Tibial nerve (tissue), 4 donors: ENCODE measurements at places on chromosomes 7 and 10. TPM values are rescaled to one million over a fixed set of nuclear protein-coding genes. Genes with fewer than 3 reads are reported as not detected.

Gene ACTL6B
- total RNA-seq: not detected

Gene TRIL
- total RNA-seq: 2.8 TPM

Gene KMT2C
- total RNA-seq: 63.2 TPM

Gene OPN1SW
- not detected for total RNA-seq

Gene ADRA2A
- 13.3 TPM for total RNA-seq

Gene TEX36
- not detected for total RNA-seq

Gene SPDYE2B
- not detected for total RNA-seq

- no peak for DNase-seq
Observed at GRCh38 chr7:116087291-116087690, 56.7 kb upstream of the TFEC start.

DNA sequence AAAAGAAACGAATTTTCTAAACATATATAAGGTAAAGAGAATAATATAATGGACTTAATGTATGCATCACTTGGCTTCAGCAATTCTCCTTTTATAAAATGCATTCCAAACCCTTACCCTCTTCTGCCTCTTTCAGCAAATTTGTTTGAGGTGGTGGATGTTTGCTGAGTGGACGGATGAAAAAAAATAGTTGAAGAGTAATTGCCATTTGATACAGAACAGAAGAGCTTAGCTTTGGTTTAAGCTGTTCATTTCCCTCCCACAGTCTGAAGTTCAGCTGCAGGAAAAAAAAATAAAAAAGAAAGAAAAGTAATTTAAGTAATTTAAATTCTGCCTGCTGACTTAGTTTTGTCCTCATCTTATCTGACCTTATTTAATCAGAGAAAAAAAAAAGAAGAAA, 138.6 kb downstream of the GALNT17 start:
- DNase-seq: no peak

- peak; percentile 21 for DNase-seq
Observed at GRCh38 chr7:106757846-106758245, 96.9 kb upstream of the CCDC71L start.

- no peak for DNase-seq
Observed at GRCh38 chr7:91898240-91898992, 17.9 kb upstream of the MTERF1 start.

DNA sequence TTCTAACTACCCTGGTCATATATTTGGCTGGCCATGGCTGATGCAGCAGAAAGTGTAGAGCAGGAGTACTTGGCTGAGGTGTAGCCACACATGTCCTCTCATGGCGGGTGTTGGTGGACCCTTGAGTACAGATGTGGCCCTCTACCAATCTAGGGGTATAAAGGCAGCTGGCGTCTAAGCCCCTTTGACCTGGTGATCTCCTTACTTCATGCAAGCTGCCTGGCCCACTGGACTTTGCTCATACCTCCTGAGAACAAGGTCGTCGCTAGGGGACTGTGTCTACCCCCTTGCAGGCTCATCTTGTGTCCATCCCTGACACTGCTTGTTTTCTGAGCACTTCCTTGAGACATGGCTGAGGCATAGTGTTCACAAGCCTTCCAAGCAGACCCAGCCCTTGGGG, 287.8 kb downstream of the RPS24 start:
- no peak for DNase-seq

- DNase-seq: no peak
Observed at GRCh38 chr7:111145472-111145871, 54.5 kb downstream of the LRRN3 start.

- no peak for DNase-seq
Observed at GRCh38 chr10:49327036-49327813, 28.3 kb downstream of the C10orf71 start.

DNA sequence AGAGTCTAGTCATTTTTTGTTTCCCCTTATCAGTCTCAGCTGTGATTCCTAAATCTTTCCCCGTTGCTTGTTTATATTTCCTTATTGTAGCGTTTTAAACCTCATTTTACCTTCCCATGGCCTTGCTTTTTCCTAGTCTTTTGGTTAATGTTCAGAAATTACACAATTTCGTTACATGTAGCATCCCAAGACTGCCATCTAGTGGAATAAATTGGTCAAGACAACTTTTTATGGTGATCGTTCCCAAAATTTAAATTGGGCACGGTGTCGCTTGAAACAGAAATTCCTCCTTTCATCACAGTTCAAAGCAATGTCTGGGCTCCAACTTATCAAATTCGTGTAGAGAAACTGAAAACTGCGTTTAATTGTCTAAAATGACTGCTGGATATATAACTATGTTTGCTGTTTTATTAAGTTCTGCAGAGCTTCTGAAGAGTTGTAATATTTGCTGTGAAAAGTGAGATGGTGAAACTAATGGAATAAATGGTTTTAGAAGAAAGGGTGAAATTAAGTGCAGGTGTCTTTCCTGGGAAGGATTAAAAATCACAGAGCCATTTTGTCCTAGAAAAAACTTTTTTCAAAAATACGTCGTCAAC, 370.2 kb downstream of the PHF14 start:
- DNase-seq: no peak

DNA sequence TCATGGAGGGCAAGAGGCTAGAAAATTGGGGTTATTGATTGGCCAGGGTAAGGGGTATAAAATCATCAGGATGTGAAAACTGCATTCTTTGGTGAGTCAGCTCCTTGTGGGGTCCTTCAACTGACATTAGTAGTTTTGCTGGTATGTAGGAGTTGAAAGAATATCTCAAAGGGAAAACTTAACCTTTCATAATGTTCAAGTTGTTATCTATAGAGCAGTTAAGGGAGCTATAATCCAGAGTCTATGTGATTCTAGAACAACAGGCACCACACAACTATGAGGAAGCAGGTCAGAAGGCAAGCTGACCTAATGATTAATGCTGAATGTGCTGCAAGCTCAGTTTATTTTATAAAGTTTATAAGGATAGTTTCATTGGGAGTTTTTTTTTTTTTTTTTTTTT, 13.7 kb downstream of the PRPS1L1 start:
- DNase-seq: no peak

GRCh38 chr7:18444826-18445225, 50.7 kb upstream of the HDAC9 start:
- no peak for DNase-seq

DNA sequence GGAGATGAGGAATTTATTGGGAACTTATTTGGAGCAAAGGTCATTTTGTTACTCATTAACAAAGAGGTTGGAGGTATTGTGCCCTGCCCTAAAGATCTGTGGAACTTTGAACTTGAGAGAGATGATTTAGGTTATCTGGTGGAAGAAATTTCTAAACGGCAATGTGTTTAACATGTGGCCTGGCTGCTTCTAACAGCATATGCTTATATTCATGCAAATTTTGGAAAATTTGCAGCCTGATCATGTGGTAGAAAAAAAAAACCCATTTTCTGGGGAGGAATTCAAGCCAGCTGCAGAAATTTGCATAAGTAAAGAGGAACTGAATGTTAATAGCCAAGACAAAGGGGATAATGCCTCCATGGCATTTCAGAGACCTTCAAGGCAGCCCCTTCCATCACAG, 10.7 kb upstream of the PANK1 start:
- no peak for DNase-seq

DNA sequence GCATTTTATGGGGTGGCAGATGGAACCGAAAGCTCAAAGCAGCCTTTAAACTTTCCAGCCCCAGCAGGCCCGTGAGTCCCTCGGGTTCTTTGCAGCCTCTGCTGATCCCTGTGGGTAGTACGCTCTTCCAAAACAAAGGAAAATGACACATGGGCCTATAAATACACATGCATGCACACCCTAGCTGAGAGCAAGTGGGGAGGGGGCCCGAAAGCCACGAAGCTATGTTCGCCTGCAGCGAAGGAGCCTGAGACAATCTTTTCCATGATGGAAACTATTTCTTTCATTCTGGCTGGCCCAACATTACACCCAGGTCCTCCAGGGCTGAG, 32.2 kb downstream of the CALML5 start:
- no peak for DNase-seq

- no peak for DNase-seq
Observed at GRCh38 chr10:76309741-76310587, 878.5 kb downstream of the LRMDA start.

GRCh38 chr10:109919220-109919619, 4.1 kb downstream of the XPNPEP1 start:
- no peak for DNase-seq

DNA sequence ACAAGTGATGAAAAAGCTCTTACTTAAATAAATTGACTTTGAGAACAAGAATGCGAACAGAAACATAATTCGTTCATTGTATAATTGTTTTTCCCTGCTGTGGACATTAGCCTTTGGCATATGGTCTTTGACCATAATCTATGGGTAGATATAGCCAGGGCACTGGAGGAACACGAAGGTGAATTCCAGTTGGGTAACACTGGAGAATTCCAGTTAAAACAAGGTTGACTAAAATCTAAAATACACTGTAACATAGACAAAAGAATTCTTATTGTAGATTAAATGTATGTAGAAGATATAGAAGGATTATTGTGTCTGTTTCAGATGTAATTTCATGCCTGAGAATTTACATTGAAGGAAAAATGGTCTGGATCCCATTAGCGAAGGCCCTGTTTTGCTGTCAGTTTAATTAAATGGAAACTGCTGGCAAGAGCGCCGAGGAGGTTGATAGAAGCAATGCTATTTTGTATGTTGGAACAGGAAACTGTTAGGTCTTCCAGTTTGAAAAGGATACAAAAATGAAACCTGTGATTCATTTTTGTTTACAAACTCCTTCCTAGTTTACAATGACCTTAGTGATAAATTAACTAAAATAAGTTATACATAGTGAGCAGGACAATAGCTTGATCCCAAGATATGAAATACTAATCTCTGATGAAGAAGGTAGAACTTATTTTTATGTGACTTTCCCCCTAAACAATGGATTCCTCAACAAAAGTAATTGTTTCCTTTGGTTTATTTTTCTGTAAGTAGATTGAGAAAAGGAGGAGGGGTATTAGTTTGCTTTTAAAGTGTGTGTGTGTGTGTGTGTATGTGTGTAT, 68.9 kb downstream of the ARID5B start:
- no peak for DNase-seq

- no peak for DNase-seq
Observed at GRCh38 chr10:124599588-124600050, 138.0 kb downstream of the LHPP start.

- no peak for DNase-seq
Observed at GRCh38 chr7:99694201-99694911, 14.6 kb upstream of the CYP3A5 start.
